Activated naive CD8-positive, alpha-beta T cell treated with anti-CD3 and anti-CD28 coated beads for 36 hours (primary cell): ENCODE measurements at places on chromosomes 12 and 14. TPM values are rescaled to one million over a fixed set of nuclear protein-coding genes. Genes with fewer than 3 reads are reported as not detected.

BHLHE41 gene
- total RNA-seq = not detected

DNA sequence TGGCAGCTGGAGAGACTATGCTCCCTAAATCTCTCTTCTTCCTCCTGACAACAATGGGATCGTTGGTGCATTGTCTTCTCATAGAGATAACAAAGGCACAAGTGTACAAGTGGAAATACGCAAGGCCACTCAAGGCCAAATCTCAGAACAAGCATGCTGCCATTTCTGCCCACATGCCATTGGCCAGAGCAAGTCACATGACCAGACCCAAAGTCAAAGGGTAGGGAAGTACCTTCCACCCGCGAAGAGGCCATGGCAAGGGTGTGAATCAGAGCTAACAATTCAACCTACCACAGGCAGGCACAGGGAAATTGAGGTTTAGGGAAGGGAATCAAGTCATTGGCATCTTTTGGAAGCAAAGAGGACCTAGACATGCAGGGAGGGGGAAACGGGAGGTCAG lies 38.5 kb upstream of the IGF1 start:
- DNase-seq = no peak
- peaks cover 7% of the 10 kb centered on the region for H3K27me3 ChIP-seq
- no peaks in the 10 kb centered on the region for H3K4me1 ChIP-seq
- no peak overlapping the region for H3K27ac ChIP-seq
- H3K36me3 ChIP-seq = no peaks in the 10 kb centered on the region

DNA sequence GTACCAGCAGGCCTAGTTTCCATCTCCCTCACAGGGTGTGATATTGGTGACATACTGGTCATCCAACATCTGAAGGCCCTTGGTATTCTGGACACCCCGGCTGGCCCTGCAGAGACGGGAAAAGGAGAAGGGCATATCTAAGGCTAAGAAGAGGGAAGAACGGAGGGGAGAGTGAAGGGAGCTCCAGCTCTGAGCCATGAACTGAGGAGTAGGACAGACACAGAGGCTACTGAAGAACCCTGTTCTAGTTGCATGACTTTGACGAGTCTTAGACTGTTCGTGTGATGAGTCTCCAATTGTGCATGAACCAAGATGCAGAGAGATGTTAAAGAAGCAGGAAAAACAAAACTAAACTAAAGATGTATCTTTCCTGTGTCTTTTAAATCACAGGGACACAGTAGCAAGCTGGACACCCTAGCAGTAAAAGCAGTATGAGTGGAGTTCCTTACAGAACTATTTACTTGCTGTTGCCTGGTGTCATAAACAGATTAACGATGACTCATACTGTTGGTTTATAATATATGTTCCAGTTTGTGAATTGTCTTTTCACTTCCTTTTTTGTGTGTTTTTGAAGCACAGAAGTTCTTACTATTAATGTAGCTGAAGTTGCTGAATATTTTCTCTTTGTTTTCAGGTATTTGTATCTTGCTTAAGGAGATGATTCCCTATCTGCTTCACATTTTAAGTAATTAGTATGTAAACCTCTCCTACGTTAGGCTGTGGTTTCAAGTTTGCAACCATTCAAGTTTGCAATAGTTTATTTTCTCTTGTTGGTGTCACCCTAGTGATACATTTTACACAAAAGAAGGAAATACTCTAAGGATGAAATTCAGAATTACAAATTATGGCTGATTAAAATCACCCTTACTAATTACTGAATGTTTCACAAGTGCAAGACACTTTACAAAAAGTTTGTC lies 15.7 kb downstream of the FAR2 start:
- no peak for DNase-seq
- peaks cover 12% of the 10 kb centered on the region for H3K4me1 ChIP-seq
- H3K4me3 ChIP-seq = no peak overlapping the region
- H3K27me3 ChIP-seq = no peaks in the 10 kb centered on the region
- peaks cover 10% of the 10 kb centered on the region for H3K36me3 ChIP-seq
- H3K27ac ChIP-seq = no peak overlapping the region

- DNase-seq = peak; percentile 52
- H3K27ac ChIP-seq = no peak overlapping the region
Observed at GRCh38 chr12:103877934-103878510, 37.0 kb upstream of the NT5DC3 start.

GPR68 gene
- 14.0 TPM for total RNA-seq

GRCh38 chr12:125371033-125371432 lies 305.8 kb downstream of the AACS start:
- H3K4me1 ChIP-seq = no peaks in the 10 kb centered on the region
- no peak overlapping the region for H3K27ac ChIP-seq
- H3K4me3 ChIP-seq = no peak overlapping the region
- peaks cover 8% of the 10 kb centered on the region for H3K27me3 ChIP-seq
- no peaks in the 10 kb centered on the region for H3K36me3 ChIP-seq
- DNase-seq = no peak

GRCh38 chr14:81178063-81178462 lies 42.7 kb downstream of the GTF2A1 start:
- DNase-seq = no peak
- peaks cover 19% of the 10 kb centered on the region for H3K36me3 ChIP-seq
- H3K27me3 ChIP-seq = no peaks in the 10 kb centered on the region
- H3K4me3 ChIP-seq = no peak overlapping the region
- peaks cover 8% of the 10 kb centered on the region for H3K4me1 ChIP-seq
- H3K27ac ChIP-seq = no peak overlapping the region
